Stimulated activated CD4-positive, alpha-beta T cell treated with anti-CD3 and anti-CD28 coated beads, TNF-alpha, amount 100 ng/mL, for 4 hours (primary cell): ENCODE measurements at places on chromosomes 11 and 22.

GRCh38 chr11:10918698-10919097, 60.8 kb upstream of the ZBED5 start:
- DNase-seq: no peak

DNA sequence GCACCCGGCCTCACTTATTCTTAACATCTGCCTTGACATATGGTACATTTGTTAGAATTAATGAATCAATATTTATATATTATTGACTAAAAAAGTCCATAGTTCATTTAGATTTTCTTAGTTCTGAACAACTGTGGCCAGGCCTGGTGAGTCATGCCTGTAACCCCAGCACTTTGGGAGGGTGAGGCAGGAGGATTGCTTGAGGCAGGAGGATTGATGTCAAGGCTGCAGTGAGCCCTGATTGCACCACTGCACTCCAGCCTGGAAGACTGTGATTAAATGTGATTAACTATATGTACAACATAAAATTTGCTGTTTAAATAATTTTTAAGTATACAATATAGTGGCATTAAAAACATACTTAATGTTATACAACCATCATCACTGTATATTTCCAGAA, 5.6 kb downstream of the UVRAG start:
- no peak for DNase-seq

DNA sequence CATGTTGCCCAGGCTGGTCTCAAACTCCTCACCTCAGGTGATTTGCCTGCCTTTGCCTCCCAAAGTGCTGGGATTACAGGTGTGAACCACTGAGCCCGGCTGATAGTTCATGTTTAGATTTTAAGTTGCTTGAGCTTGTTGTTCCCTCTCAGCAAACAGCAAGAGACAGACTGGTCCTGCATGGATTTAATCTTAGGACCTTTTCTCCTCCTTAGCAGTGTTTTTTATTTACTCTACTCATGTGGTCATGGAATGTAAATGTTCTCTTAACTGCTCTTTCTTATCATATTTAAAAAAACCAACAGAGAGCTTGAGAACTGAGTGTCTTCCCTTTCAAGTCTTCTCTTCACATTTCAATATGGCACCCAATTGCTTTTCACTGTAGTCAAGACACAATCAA, 22.7 kb upstream of the PRDM10 start:
- no peak for DNase-seq

DNA sequence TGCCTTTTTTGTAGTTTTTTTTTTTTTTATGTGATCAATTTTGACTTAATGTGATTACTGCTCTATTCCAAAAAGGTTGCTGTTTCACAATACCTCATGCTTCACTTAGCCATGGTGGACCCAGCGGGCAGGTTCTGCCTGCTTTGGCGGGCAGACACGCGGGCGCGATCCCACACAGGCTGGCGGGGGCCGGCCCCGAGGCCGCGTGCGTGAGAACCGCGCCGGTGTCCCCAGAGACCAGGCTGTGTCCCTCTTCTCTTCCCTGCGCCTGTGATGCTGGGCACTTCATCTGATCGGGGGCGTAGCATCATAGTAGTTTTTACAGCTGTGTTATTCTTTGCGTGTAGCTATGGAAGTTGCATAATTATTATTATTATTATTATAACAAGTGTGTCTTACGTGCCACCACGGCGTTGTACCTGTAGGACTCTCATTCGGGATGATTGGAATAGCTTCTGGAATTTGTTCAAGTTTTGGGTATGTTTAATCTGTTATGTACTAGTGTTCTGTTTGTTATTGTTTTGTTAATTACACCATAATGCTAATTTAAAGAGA, 12.5 kb downstream of the CCND1 start:
- no peak for DNase-seq

DNA sequence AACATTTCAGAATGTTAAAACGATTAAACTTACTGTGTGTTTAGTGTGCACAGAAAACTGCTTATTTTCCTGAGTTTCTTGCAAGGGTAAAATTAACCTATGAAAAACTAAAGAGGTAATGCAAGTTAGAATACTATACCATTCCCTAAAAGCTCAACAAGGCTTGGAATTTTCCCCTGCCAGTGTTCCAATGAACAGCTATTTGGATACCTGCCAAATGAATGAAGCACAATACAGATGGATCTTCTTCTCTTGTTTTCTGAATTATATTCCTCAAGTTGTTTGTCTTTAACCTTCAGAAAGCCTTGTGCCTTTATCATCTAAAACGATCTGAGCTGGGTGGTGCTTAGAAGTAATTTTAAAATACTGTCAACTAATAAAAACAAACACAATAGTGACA, 204.5 kb downstream of the LRRC4C start:
- DNase-seq: no peak

- DNase-seq: no peak
These were observed 113.8 kb downstream of the NECTIN1 start for GRCh38 chr11:119615003-119615881.

GRCh38 chr22:34992672-34993071, 73.3 kb upstream of the ISX start:
- DNase-seq: no peak

DNA sequence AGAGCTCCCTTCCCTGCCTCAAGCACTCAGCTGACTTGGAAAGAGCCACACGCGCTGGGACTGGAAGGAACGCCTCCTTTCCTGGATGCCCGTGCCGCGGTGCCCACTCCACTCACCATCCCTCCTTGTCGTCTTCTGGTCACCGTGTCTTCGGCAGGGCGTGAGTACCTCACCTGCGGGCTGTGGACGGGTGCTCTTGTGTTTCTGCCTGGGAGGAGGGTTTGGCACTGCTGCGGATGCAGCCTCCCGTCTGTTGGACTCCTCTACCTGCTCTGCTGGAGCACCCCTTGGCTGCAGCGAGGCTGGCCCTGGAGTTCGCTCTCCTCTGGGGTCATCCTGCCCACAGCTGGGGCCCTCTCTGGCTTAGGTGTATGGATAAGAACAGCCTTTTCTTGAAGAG, 612.7 kb downstream of the BRD1 start:
- no peak for DNase-seq

GRCh38 chr11:15958910-15959309, 397.4 kb downstream of the SOX6 start:
- no peak for DNase-seq

DNA sequence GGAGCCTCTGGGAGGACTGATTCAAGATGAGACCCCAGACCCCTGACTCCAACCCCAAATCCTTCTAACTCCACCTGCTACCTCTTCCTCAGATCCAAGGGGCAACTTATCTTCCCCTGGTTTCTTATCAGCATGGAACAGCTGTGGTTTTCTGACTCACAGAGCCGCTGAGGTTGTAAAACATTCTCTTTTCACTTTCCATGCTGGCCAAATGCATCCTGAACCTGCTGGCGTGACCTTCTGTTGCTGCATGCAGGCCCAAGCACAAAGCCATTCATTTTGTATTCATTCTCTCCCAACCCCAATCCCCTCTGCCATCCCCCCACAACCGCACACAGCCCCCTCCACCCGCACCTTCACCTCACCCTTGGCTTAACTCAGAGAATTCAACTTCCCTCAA, 70.3 kb downstream of the SEZ6L start:
- no peak for DNase-seq

DNA sequence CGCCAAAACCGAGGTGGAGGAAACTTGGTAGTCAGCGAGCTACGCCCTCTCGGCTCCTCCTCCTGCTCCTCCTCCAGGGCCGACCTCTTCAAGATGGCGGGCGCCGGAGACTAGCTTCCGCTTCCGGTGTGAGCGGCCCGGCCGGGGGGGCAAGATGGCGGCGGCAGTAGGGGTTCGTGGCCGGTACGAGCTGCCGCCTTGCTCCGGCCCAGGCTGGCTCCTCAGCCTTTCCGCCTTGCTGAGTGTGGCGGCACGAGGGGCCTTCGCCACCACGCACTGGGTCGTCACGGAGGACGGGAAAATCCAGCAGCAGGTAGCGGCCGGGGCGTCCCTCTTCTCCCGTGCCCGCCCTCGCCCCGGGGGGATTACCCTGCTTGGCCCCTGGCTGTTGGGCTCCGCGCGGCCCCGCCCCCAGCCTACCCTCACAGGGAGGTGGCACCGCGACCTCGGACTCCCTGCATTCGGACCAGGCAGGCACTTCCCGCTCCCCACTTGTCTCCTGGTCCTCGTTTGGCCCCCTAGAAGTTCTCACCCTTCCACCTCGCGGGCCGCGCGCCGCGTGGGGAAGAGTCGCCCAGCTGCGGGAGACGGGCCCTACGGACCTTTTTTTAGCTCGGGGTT, at the start of gene TTC17:
TTC17 (plus strand) TSS at position 120 of the 621 bp plus-strand sequence; CDS start at position 155, 35 bp downstream.
- DNase-seq: peak; percentile 87

- DNase-seq: no peak
These were observed 841 bp upstream of the EIF4G2 start for GRCh38 chr11:10809373-10810160.

GRCh38 chr11:102940714-102941588, 14.6 kb downstream of the MMP13 start:
- DNase-seq: no peak

- no peak for DNase-seq
These were observed 14.6 kb upstream of the BAIAP2L2 start for GRCh38 chr22:38125038-38125610.

DNA sequence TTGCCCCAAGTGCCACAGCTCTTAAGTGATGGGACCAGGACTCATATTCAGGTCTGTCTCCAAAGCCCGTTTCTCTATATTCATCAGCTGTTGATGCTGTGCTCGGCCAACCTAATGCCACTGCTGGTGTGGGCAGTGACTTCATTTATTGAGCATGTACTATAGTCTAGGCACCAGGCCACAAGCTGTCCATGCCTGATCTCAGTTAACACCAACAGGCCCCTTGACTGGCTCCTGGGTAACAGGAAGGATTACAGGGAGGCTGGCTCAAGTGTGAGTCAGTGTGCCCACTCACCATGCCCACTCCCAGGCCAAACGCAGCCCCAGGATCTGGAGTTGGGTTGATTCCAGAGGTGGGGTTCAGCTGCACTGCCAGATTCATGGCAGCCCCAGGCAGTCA, 8.6 kb upstream of the CRYBB2 start:
- DNase-seq: no peak

GRCh38 chr11:57599381-57599780, 1.9 kb downstream of the SERPING1 start:
- no peak for DNase-seq

DNA sequence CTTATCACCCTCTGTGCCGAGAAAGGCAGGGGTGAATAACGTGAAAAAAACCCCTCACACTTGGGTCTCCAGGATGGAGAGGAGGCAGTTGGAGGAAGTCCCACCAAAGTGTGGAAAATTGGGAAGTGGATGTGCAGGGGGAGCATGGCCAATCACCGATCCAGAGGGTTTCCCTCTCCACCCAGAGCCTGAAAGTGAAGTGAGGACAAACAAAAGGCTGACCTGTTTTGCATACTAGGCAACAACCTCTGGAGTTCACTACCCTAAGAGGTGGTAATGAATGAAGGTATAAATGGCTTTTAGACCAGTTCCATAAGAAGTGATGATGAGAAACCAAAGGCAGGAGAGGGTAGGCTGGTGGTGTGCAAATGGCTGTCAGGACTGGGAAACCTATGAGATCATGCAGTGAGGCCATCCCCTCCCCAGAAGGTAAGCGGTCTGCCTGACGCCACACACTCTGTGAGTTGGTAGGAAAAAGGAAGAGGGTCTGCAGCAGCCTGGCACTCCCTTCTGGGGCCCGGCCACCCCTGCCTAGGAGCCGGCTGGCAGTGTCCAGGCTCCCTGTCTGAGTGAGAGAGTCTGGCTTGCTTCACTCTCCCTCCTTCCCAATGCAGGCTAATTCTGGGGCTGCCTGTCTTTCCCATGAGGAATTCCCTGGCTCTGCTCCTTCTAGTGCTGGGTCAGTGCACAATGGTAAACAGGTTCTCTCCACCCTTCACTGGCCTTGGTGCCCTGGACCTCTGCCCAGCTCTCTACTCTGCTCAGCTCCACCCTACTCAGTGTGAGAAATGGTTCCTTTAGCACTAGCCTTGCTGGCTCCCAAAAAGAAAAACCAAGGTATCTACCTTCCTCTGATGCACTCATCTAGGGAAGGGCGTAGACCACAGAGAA, 15.6 kb downstream of the TBC1D10A start:
- DNase-seq: no peak

DNA sequence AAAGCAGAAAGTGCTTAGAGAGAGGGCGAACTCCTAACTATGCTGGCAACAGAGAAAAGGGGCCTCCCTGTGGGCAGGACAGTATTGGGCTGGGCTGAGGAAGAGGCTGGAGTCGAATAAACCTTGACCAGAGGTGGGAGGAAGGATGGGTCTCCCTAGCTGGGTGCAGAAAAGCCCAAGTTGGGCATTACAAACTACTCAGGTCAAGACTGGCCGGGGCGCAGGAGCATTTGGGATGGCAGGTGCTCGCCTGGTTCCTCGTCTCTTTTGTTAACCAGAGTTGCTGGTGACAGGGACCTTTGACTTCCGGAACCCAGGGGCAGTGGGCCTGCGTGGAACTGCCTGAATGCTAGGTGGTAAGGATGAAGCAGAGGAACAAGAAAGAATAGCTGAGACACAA, 80.3 kb upstream of the SHISAL1 start:
- DNase-seq: no peak

- no peak for DNase-seq
These were observed 18.7 kb downstream of the SCUBE2 start for GRCh38 chr11:9072626-9073176.

- no peak for DNase-seq
These were observed 13.7 kb downstream of the ZBTB44 start for GRCh38 chr11:130301002-130301401.

DNA sequence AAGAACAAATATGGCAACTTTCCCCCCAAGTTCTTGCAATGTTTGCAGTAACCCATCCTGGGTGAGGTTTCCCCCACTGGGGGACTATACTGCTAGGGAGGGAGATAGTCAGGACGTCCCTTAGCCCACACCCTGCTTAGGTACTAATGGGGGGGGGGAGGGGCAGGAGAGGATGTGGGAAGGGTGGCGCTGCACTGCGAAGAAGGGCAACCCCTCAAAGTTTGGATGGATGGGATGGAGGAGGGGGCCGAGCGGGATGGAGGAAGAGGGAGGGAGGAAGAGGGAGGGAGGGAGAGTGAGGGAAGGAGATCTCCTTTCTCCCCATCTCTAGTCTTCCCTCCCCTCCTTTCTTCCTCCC, 100.6 kb upstream of the HSD17B12 start:
- DNase-seq: no peak

- no peak for DNase-seq
These were observed 103.9 kb downstream of the TENM4 start for GRCh38 chr11:79336797-79337517.

GRCh38 chr11:18172666-18173065, at the start of gene MRGPRX4:
Gene MRGPRX4 (plus strand): TSS chr11:18172837. CDS start chr11:18173257, 420 bp downstream.
- DNase-seq: no peak

GRCh38 chr11:60204922-60205321, 22.0 kb upstream of the MS4A6A start:
- DNase-seq: no peak
